ENCODE measurements at places on chromosomes 7 and 10. TPM values are rescaled to one million over a fixed set of nuclear protein-coding genes. Genes with fewer than 3 reads are reported as not detected.

GRCh38 chr10:22158426-22158825 is 59.4 kb downstream of the EBLN1 start:
- H3K27me3 ChIP-seq: no peaks in the 10 kb centered on the region
- no peaks in the 10 kb centered on the region for H3K4me1 ChIP-seq
- DNase-seq: no peak
- no peak overlapping the region for H3K4me3 ChIP-seq

The IFIT1B gene
- not detected for total RNA-seq

The ZNF239 gene
- 1.1 TPM for total RNA-seq

GRCh38 chr7:69630292-69630691 is 32.0 kb downstream of the AUTS2 start:
- no peak for DNase-seq
- peaks cover 24% of the 10 kb centered on the region for H3K4me1 ChIP-seq
- no peaks in the 10 kb centered on the region for H3K36me3 ChIP-seq
- no peaks in the 10 kb centered on the region for H3K27me3 ChIP-seq

The MLXIPL gene
- 0.69 TPM for total RNA-seq

- no peaks in the 10 kb centered on the region for H3K36me3 ChIP-seq
- H3K27ac ChIP-seq: no peak overlapping the region
- H3K27me3 ChIP-seq: no peaks in the 10 kb centered on the region
These were observed 74.2 kb downstream of the EEPD1 start for GRCh38 chr7:36227223-36227622.

The FAM237B gene
- not detected for total RNA-seq

The EBLN1 gene
- total RNA-seq: not detected

DNA sequence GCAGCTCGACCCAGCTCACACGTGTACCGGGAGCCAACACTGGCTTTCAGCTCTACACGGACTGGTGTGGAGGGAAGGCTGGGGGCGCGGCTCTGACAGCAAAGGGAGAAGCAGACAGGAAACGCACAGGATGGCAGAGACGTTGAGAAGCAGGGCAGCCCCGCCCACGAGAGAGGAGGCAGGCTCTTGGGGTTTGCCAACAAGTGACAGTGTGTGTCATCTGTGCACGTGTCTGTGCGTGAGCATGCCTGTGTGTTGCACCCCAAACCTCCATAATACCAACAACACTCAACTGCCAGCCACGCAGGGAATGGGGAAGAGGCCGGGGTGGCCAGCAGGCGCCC is 64.4 kb upstream of the PDGFA start:
- no peaks in the 10 kb centered on the region for H3K36me3 ChIP-seq
- H3K4me3 ChIP-seq: peak overlapping the region; percentile 35
- no peak for DNase-seq
- H3K27me3 ChIP-seq: no peaks in the 10 kb centered on the region

DNA sequence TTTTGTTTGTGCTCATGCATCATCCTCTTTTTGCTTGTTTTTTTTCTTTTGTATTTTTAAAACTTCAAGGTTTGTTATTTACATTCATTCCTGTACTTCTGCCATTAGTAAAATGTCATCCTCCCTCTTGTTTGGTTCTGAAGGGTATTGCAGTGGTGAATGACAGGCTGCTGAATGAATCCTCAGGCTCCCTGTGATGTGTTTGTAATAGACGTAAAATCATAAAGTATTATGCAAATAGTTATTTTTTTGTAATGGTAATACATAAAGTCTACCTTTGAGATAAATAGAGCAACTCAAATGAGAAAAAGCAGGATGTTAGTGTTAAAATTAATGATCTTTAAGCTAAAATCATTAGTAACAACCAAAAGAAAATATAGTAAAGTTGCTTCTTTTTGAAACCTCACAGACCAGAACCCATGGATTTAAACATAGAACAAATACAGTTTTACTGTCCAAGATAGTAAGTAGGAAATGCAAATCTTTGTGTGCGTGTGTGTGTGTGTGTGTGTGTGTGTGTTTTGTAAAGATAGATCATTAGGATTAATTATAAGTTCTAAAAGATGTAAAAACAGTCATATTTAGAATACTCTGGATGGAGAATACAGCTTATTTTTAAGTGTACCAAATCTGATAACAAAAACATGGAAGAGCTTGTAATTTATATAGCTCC is 4.5 kb downstream of the GLCCI1 start:
- no peaks in the 10 kb centered on the region for H3K27me3 ChIP-seq
- H3K27ac ChIP-seq: no peak overlapping the region
- no peak overlapping the region for H3K4me3 ChIP-seq
- H3K36me3 ChIP-seq: no peaks in the 10 kb centered on the region
- no peak for DNase-seq
- H3K4me1 ChIP-seq: peaks cover 15% of the 10 kb centered on the region

- H3K27ac ChIP-seq: no peak overlapping the region
- peaks cover 16% of the 10 kb centered on the region for H3K4me1 ChIP-seq
- no peaks in the 10 kb centered on the region for H3K36me3 ChIP-seq
These were observed 108.4 kb downstream of the SFMBT2 start for GRCh38 chr10:7302392-7302906.

The STAG3 gene
- total RNA-seq: 0.47 TPM

- peak overlapping the region; percentile 8 for H3K27ac ChIP-seq
- no peaks in the 10 kb centered on the region for H3K27me3 ChIP-seq
- H3K36me3 ChIP-seq: peaks cover 4% of the 10 kb centered on the region
- DNase-seq: no peak
- H3K4me3 ChIP-seq: no peak overlapping the region
These were observed 192.1 kb upstream of the KLF14 start for GRCh38 chr7:130926001-130926691.

DNA sequence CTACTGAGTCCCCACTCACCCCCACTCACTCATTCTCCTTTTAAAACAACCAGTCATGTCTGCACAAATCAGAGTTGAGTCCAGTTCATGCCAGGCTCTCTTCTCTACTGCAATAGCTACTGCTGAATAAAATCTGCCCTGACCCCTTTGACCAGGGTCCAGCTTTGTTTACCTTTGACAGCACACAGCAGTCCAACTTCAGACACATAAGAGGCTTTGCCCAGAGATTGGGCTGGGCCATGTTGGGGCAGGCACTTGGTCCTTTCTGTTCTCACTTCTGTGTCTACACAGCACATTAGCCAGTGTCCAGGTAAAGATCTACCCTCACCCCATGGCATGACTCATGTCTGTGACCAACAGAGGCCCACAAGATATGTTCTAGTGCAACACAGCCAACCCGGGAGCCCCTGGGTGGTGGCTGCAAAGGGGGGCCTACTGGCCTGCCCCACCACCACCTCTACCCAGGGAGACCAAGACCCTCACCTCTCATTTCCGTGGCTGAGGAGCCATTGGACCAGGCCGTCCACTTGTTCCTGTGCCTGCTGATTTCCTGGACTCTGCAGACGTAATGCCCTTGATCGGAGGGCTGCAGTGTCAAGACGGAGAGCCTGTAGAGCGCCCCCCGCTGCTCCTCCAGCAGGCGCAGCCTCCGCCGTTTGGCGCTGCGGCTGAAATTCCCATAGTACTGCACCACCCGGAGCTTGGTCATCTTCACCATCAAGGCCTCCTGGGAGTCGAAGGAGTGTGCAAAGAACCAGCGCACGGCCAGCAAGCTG is 8.0 kb downstream of the VSTM4 start:
- no peak for DNase-seq
- H3K27ac ChIP-seq: peak overlapping the region; percentile 10
- no peaks in the 10 kb centered on the region for H3K27me3 ChIP-seq
- H3K4me3 ChIP-seq: no peak overlapping the region

The CFAP70 gene
- 2.5 TPM for total RNA-seq

- H3K4me1 ChIP-seq: no peaks in the 10 kb centered on the region
- H3K27ac ChIP-seq: no peak overlapping the region
- H3K27me3 ChIP-seq: no peaks in the 10 kb centered on the region
These were observed 267.4 kb downstream of the ADK start for GRCh38 chr10:74418285-74418872.

DNA sequence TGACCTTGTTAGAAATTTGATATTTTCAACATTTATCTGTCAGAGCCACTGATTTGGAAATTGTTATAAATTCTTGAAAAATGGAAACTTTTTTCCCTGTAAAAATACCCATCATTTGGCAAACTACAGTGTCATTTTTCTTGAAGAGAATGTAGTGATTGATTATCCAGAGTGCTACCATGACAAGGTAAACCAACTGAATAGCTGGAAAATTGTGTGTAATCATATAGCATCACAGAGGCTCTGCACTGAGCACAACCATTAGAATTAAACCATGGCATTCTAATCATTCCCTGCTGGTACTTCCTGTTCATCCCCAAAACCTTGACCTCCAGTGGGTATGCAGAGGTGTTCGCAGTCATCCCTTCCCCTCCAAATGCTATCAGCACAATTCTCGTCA is 240.3 kb upstream of the LRGUK start:
- no peaks in the 10 kb centered on the region for H3K36me3 ChIP-seq
- no peak overlapping the region for H3K27ac ChIP-seq
- no peaks in the 10 kb centered on the region for H3K27me3 ChIP-seq
- no peaks in the 10 kb centered on the region for H3K4me1 ChIP-seq

- H3K27ac ChIP-seq: no peak overlapping the region
- H3K27me3 ChIP-seq: no peaks in the 10 kb centered on the region
- peaks cover 45% of the 10 kb centered on the region for H3K36me3 ChIP-seq
- no peak overlapping the region for H3K4me3 ChIP-seq
- H3K4me1 ChIP-seq: no peaks in the 10 kb centered on the region
These were observed 28.0 kb downstream of the CHST12 start for GRCh38 chr7:2431260-2431867.

- no peaks in the 10 kb centered on the region for H3K36me3 ChIP-seq
- no peak overlapping the region for H3K27ac ChIP-seq
- peaks cover 14% of the 10 kb centered on the region for H3K27me3 ChIP-seq
- no peak overlapping the region for H3K4me3 ChIP-seq
- DNase-seq: peak; percentile 55
- H3K4me1 ChIP-seq: peaks cover 13% of the 10 kb centered on the region
These were observed 2.3 kb downstream of the DNTT start for GRCh38 chr10:96306516-96306915.

DNA sequence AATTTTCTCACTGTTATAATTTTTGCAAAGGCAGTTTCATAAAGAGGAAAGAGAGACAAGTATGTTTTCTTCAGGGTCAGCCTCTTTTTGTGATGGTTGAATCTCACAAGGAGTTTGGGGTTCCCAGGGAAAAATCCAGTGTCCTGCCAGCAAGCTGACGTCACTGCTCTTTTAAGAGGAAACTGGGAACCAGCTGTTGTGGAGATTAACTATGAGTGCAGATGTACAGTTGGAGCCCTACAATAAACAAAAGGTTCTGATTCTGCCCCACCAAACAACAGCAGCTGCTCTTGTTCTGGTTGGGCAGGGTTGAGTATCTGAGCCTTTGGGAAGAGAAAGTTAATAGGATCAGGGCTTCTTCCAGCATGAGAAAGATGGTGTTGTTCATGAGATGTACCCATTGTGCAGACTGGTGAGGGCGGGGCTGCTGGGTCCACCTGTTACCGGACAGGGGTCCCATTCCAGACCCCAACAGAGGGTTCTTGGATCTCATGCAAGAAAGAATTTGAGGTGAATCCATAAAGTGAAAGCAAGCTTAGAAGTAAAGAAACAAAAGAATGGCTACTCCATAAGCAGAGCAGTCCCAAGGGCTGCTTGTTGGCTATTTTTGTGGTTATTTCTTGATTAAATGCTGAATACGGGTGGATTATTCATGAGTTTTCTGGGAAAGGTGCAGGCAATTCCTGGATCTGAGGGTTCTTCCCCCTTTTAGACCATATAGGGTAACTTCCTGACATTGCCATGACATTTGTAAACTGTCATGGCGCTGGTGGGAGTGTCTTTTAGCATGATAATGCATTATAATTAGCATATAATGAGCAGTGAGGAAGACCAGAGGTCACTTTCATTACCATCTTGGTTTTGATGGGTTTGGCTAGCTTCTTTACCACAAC is 12.5 kb downstream of the PRF1 start:
- H3K36me3 ChIP-seq: no peaks in the 10 kb centered on the region
- peak; percentile 80 for DNase-seq
- H3K27me3 ChIP-seq: no peaks in the 10 kb centered on the region
- H3K4me3 ChIP-seq: no peak overlapping the region

The GIMAP2 gene
- 4.5 TPM for total RNA-seq

- H3K4me1 ChIP-seq: peaks cover 11% of the 10 kb centered on the region
- H3K4me3 ChIP-seq: no peak overlapping the region
- H3K36me3 ChIP-seq: no peaks in the 10 kb centered on the region
- DNase-seq: no peak
These were observed 47.9 kb upstream of the STK17A start for GRCh38 chr7:43535031-43535451.

GRCh38 chr10:12839941-12840611 is 161.4 kb downstream of the CCDC3 start:
- DNase-seq: peak; percentile 29
- H3K27me3 ChIP-seq: peaks cover 4% of the 10 kb centered on the region
- no peaks in the 10 kb centered on the region for H3K36me3 ChIP-seq
- no peak overlapping the region for H3K4me3 ChIP-seq

- H3K27ac ChIP-seq: no peak overlapping the region
- H3K36me3 ChIP-seq: no peaks in the 10 kb centered on the region
- peaks cover 12% of the 10 kb centered on the region for H3K4me1 ChIP-seq
- no peak overlapping the region for H3K4me3 ChIP-seq
- no peak for DNase-seq
These were observed 72.3 kb upstream of the ZNF746 start for GRCh38 chr7:149569726-149570422.

GRCh38 chr10:271201-271600 is 135.9 kb downstream of the ZMYND11 start:
- no peak overlapping the region for H3K4me3 ChIP-seq
- H3K4me1 ChIP-seq: no peaks in the 10 kb centered on the region
- H3K27ac ChIP-seq: no peak overlapping the region
- no peaks in the 10 kb centered on the region for H3K36me3 ChIP-seq

Measured in heart right ventricle (tissue), 16 donors.